ENCODE measurements at places on chromosomes 5 and 9.

- DNase-seq = no peak
These were observed 5.3 kb downstream of the FBXW2 start for GRCh38 chr9:120787933-120788332.

DNA sequence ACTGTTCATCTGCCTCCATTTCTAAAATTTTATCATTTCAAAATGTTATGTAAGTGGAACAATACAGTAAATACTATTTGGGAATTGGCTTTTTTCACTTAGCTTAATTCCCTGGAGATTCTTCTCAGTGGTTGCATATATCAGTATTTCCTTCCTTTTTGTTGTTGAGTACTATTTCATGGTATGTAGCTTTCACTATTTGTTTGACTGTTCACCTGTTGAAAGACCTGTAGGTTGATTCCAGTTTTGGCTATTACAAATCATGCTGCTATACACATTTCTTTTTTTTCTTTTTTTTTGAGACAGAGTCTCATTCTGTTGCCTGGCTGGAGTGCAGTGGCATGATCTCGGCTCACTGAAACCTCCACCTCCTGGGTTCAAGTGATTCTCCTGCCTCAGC, 33.0 kb upstream of the PWWP2A start:
- no peak for DNase-seq

- no peak for DNase-seq
These were observed 11.7 kb upstream of the CARNMT1 start for GRCh38 chr9:75039801-75040200.

GRCh38 chr5:77709993-77710685, 66.0 kb downstream of the TBCA start:
- DNase-seq = no peak

DNA sequence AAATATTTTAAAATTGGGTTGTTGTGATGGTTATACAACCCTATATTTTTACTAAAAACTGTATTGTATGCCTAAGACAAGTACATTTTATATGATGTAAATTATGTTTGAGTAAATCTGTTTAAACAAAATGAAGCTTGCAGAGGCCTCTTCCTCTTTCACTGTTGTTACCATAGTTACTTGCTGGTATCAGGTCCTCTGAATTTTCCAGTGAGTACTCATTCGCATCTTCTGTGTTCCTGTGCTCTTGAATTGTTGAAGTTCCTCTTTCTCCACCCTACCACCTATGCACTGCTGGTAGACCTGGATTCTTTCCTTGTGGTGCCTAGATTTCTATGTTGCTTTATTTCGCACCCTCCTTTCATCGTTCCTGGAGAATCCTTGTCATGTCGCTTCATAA, 938.5 kb upstream of the ACO1 start:
- no peak for DNase-seq

DNA sequence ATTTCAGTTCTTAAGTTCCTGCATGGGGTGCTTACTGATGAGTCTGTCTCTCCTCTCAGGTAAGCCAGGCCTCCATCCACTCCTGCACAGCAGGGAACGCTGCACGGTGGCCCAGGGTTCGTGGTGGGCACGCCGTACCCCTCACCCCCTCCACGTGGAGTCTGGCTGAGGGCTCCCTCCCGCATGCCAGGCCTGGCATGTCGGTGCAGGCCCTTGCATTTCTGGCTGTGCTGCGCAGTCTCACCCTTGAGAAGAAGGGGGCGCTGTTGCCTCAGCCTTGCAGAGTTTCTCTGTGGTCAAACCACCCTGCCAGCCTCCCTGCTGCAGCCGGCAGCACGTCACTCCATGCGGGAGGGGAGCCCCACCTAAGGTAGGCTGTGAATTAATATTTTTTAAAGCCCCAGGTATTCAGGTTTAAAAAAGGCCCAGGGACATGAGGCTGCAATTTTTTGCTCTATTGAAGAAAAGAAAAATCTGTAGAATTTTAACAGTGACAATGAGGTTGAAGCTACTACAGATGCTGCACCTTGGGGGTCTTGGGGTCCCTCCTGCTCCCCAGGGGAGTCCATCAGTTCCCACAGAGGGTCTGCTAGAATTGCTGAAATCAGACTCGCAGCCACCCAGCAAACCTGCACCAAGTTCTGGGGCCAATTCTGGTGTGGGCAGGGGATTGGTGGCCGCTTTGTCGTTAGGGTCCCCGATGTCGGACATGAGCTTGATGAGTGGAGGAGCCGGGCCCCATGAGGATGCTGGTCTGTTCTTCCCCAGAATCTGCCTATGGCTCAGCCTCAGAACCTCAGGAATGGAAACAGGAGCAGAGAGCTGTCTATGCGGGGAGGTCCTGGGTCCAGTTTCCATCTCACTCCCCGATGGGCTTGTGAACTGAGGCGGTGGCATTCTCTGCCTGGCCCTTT, 52.6 kb downstream of the TENT4A start:
- peak; percentile 73 for DNase-seq

GRCh38 chr5:58501778-58502417, 10.7 kb downstream of the GAPT start:
- no peak for DNase-seq

- no peak for DNase-seq
These were observed 287.0 kb upstream of the DAB2 start for GRCh38 chr5:39711821-39712220.

DNA sequence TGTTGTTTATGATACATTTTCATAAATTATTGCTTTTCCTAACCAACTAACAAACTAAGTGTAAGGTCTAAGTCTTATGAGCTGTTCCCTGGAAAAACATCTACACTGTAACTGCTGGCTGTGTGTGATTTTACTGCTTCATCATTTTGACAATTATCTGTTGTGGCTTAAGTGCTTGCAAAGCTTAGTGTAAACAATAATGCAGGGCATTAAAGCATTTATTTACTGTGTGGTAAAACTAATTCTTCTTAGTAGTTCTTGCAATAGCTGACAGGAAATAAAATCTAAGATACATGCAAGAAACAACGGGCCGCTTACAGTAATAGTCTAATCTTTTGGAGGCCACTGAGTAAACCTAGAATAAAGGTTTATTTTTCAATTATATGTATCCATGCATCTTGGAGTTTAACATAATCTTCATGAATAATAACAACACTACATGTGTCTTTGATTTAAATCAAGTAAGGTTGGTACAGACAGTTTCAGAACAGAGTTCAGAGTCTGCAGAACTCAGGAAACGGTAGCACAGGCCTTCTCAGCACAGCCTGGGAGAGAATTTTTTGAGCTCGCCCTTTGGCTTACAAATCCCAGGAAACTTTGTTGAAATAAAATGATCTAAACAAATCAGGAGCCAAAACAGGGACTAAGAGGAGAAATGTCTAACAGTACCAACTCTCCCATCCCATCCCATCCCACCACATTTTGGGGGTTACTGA, 473.1 kb downstream of the NR2F1-AS1 start:
- DNase-seq = no peak

- no peak for DNase-seq
These were observed 44.6 kb upstream of the RUFY1 start for GRCh38 chr5:179505636-179506261.

DNA sequence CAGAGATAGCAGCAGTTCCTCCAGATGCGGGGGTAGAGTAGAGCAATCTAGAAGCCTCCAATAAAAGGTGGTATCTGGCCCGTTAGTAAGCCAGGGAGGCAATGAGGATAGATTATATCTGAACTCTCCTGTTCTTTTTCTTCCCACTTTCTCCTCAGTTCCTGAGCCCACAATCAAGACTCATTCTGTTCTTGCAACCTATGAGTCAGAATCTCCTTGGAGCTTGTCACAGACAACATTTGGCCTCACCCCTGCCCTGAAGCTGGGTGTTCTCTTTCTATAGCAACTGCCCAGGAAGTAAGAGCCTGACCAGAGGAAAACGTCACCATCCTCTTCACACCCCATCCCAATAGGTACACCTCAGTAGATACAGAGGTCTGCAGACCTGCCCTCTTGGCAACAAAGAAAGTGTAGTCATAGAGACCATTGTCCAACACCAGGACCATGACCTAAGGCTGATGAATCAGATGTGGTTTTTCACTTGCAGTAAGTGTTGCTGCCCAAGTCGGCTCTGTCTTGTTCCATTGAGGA, 76.3 kb upstream of the PCA3 start:
- DNase-seq = no peak

DNA sequence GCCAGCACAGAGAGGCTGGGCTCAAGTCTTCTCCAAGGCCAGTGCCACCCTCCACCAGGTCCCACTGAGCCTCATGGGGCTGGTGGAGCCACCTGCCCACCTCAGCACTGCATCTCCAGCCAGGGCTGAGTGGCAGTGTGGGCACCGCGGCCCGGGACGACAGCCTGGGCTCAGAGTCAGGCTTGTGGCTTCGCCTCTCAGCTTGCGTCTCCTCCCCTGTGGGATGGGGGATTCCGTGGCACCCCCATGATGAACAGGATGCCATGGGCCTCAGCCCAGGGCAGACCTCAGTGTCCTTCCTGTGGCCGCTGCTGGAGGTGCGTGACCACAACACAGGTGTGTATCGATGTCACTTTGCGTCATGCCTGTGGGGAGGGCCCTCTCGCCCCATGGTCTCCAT, 136.4 kb upstream of the PPP1R26 start:
- no peak for DNase-seq

DNA sequence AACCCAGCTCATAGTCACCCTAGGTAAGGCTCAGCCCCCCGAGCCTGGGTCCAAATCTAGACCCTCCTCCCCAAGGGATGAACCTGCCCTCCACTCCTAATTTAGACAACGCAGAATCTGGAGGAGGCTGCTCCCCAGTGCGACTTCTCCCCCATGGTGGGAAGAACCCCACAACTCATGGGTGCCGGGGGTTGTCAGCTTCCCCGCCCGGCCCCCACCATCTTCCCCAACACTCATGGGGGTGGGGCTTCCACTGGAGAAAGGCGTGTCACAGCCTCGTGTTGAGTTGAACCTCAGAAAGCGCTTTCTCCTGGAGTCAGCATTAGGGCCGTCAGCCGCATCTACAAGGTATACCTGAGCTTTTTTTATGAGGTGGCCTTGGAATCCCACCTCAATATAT, 66.9 kb downstream of the IRX2 start:
- DNase-seq = no peak

DNA sequence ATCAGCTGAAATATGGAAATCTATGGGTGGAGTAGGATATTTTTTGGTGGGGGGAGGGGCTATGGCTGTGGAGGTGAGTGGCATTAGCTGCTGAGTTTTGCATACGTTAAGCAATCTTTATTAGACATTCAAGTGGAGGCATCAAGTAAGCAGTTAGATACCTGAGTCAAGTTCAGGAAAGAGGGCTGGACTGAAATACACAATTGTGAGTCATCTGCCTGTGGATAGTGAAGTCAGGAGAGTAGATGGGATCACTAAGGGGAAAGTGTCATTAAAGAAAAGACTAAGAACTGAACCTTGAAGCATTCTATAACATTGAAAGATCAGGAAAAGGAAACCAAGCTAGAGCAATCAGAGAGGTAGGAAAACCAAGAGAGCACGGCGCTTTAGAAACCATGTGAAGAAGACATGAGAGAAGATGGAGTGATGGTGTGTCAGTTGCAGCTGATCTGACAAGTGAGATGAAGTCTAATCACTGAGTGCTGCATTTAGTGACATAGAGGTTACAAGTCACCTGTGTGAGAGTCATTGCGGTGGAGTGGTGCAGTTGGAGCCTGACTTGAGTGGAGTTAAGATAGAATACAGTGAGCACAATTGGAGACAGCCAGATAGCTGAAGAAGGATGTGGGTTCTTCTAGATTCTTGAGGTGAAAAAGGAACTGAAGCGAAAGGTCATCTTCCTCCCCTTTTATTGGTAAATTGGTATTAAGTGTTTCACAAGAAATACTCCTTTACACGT, 88.7 kb downstream of the PIP5K1B start:
- DNase-seq = no peak

DNA sequence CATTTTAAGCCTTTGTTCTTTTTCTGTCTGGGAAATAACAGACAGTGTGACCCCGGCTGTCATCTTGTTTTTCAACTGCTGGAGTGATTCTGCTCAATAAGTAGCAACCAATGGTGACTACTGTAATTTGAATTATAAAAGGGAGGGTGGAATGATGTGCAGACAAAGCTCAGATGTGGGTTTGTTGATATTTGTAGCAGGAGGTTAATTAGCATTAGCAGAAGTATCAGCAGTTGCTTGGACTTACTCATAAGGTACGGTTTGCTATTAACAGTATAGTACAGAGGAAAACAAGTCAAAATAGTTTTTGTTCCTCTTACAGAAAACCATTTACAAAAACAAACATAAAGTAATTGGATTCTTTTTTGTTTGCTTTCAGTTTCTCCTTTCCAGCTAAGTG, 140.4 kb downstream of the TUSC1 start:
- DNase-seq = no peak

DNA sequence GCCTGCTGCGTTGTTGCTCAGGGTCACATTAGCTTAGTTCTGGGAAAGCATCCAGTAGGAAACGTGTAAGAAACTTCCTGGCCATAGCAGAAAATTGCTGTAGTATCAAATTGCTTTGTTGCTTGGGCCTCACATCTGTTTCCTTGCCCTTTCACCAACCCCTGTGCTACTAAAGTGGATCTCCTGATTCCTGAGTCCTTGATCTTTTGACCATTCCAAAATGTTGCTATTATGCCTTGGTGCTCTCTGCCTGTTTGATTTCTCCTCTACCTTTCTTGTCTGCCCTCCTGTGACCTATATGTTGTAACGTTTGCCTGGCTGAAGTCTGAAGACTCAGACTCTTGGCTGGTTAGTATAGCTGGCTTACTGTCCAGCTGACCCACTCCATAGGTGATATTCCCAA, 350.5 kb downstream of the ADGRV1 start:
- DNase-seq = no peak

- no peak for DNase-seq
These were observed 170.6 kb downstream of the MCTP1 start for GRCh38 chr5:95114305-95114704.

DNA sequence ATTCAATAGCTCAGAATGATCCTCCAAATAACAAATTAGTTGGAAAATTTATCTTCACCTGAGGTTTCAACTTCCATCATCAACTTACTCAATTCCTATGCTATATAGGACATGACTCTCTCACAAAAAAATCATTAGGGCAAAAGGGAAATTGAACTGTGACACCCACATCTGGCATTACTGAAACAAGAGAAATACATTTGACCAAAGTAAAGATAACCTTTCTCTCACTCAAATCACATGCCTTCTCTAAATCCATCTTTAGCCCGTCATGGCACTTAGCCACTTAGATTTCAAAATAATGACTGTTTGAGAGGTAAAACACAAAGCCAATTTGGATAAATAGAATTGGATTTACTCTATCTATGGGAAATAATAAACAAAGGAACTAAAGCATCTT, 126.4 kb downstream of the ADAMTS6 start:
- no peak for DNase-seq

DNA sequence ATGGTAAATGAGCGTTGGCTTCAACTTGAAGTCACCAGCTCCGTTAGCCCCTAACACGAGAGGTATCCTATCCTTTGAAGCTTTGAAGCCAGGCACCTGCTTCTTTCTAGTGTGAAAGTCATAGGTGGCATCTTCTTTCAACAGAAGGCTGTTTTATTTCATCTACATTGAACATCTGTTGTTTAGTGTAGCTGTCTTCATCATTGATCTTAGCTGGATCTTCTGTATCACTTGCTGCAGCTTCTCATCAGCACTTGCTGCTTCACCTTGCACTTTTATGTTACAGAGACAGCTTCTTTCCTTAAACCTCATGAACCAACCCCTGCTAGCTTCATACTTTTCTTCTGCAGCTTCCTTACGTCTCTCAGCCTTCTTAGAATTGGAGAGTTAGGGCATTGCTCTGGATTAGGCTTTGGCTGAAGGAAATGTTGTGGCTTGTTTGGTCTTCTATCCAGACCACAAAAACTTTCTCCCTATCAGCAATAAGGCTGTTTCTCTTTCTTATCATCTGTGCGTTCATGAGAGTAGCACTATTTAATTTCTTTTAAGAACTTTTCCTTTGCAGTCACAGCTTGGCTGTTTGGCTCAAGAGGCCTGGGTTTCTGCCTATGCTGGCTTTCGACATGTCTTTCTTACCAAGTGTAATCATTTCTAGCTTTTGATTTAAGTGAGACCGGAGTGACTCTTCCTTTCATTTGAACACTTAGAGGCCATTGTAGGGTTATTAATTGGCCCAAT, 47.2 kb downstream of the PCSK5 start:
- DNase-seq = no peak
